Esophagus muscularis mucosa (tissue), 4 donors: ENCODE measurements at places on chromosomes 1 and 21. TPM values are rescaled to one million over a fixed set of nuclear protein-coding genes. Genes with fewer than 3 reads are reported as not detected.

The OR2L13 gene
- total RNA-seq = not detected

The NTNG1 gene
- 1.4 TPM for total RNA-seq

The RYR2 gene
- 56.3 TPM for total RNA-seq

The CFAP74 gene
- not detected for total RNA-seq

The FAM151A gene
- not detected for total RNA-seq

The RNF220 gene
- 157 TPM for total RNA-seq

The HRNR gene
- total RNA-seq = not detected

The TPTE gene
- total RNA-seq = not detected

The MAP3K6 gene
- 62.7 TPM for total RNA-seq

The FMOD gene
- total RNA-seq = 34.7 TPM

The KLF17 gene
- total RNA-seq = 0.42 TPM

The BEND5 gene
- total RNA-seq = 4.6 TPM

The CAPN8 gene
- total RNA-seq = not detected

The KIAA0040 gene
- total RNA-seq = 47.6 TPM

The TTC3 gene
- 91.2 TPM for total RNA-seq

The DNAJB4 gene
- total RNA-seq = 71.5 TPM

The G0S2 gene
- total RNA-seq = 4.9 TPM

The S100A13 gene
- 83.0 TPM for total RNA-seq

The SORT1 gene
- total RNA-seq = 133 TPM

The HFM1 gene
- total RNA-seq = 1.6 TPM

The TRAF3IP3 gene
- 1.0 TPM for total RNA-seq

The VANGL2 gene
- total RNA-seq = 5.8 TPM

The NECTIN4 gene
- total RNA-seq = not detected

The NID1 gene
- total RNA-seq = 187 TPM

The OLFM3 gene
- 1.2 TPM for total RNA-seq

The ABCG1 gene
- total RNA-seq = 25.9 TPM
